NCI-H774 (cell line): ENCODE measurements at places on chromosomes 6 and 20.

- no peak for DNase-seq
These were observed 144.6 kb upstream of the RNF24 start for GRCh38 chr20:4159765-4160490.

- no peak for DNase-seq
These were observed 7.1 kb downstream of the ELOVL2 start for GRCh38 chr6:11036977-11037430.

DNA sequence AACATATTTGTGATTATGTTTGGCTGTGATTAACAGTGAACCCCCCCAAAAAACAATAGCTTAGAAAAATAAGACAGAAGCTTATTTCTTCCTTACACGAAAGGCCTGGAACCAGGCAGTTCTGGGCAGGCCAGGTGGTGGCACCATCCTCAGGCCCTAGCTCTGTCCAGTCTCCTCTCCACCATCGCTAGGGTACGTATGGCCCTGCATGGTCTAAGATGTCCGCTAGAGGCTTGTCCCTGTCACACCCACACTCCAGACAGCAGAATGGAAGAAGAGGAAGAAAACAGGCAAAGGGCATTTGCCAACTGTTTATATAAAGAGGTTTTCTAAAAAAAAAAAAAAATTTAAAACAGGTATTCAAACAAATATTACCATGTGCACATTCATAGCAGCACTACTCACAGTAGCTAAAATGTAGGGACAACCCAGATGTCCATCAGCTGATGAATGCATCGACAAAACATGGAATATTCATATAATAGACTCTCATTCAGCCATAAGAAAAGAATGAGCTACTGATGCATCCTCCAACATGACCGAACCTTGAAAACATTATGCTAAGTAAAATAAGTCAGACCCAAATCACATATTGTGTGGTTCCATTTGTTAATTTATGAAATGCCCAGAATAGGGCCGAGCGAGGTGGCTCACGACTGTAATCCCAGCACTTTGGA lies 6.7 kb downstream of the TGM3 start:
- no peak for DNase-seq

DNA sequence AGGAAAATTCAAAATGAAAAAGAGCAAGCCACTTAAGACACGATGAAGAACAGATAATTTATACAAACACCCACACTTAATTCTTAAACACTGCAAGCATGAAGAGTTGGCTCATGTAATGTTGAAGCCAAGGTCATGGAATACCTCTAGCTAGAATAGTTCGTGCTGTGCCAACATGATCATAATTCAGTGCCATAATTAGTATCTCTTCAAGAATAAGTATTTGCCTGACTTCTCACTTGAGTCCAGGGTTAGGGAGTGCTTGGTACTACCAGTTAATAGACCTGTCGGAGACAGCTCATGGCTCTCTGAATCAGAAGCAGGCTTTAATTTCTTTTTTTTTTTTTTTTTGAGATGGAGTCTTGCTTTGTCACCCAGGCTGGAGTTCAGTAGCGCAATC lies 206.3 kb downstream of the UNC5CL start:
- DNase-seq, result no peak

DNA sequence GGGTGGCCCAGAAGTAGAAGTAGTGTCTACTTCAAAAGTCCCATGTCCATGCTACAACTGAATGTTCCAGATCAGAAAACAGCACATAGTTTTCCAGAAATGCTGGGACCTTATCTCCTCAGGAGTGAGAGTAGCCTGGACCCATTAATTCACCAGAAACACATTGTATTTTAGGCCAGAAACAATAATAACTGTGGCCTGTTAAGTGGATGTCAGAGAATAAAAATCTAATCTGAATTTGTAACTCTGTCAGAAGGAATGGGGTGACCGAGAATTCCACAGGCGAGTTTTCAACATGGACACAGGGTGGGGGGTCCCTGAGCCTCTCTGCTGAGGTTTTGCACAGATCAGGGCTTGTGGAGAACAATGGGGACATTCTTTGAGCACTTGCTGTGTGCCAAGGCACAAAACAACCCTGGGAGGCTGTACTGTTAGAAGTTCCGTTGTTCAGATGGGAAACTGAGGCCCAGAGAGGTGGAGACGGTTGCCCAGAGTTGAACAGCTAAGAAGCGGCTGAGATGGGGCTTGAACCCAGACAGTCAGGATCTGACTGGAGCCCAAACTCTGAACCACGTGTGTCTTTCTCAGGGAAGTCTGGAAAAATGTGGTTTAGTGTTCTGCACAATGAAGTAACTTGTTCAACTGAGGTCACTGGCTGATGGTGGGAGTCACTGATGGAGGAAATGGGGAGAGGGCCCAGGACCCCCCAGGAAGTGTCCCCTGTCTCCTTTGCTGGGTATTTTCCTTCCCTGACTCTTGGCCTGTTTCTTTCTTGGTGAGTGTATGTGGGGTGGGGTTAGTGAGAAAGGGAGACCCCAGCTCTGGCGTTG lies 44.2 kb downstream of the SNAI1 start:
- no peak for DNase-seq

DNA sequence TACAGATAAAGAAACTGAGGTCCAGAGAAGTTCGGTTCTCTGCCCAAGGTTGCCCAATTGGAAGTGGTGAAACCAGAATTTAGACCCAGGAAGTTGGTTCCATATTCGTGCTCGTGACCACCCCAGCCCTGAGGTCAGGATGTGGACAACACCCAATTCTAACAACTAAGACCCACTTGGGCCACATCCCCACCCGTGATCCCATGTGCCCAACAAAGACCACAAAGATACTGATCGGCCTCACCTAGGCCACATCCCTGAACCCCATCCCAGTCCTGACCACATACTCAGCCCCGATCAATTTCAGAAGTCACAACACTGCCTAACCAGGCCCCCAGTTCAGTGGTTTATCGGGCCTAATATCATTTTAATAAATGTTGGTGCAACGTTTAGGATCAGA lies 138.4 kb downstream of the PREX1 start:
- DNase-seq, result no peak

DNA sequence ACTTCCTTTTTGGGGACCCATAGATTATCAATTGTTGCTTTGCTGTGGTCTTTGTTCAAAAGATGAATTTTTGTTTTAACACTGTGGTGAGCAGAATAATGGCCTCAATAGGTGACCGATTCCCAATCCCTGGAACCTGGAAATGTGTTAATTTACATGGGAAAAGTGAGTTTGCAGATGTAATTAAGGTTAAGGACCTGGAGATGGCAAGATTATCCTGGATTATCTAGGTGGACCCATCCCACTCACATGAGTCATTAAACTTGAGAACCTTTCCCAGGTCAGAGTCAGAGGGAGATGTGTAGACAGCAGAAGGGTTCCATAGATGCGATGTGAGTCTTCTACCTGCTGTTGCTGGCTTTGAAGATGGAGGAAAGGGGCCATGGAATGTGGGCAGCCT lies 36.2 kb upstream of the HBS1L start:
- DNase-seq, result no peak

DNA sequence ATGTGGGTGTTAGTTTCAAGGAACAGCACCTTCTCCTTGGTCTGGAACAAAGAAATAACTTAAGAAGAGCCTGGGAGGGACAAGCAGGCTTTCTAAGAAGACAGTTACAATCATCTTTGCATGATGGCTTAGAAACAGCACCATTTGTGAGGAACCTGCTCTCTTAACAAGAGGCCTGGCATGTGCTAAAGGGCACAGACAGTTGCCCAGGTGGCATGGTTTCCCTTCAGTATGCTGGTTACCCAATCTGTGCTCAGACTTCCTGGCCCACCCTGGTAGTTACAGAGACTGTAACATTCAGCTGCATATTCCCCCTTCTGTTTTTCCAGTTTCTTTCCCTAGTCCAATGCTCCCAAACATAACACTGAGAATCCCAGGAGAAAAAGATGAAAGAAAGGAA lies 84.0 kb downstream of the CHD6 start:
- no peak for DNase-seq
